ENCODE measurements at places on chromosomes 3 and 15.

DNA sequence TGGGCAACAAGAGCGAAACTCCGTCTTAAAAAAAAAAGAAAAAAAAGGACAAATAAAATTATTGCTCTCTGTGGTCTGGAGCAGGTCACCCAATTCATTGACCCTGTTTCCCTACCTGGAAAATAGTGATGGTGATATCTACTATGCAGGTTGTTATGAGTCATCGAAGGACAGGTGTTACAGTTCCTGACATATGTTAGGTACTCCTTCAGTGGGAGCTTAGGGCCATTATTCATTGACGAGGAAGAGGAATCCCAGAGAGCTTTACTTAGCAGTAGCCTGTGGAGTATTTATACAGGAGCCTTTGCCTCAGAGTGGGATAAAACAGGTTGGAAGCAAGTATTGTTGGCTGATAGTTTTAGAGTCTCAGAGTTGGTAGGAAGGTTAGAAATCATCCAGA lies 74.5 kb downstream of the SLC7A14 start:
- peak; percentile 94 for DNase-seq

GRCh38 chr15:99343208-99343607 lies 91.9 kb downstream of the LRRC28 start:
- DNase-seq = no peak

- DNase-seq = no peak
These were observed 16.8 kb upstream of the SLC6A1 start for GRCh38 chr3:10975695-10976234.

DNA sequence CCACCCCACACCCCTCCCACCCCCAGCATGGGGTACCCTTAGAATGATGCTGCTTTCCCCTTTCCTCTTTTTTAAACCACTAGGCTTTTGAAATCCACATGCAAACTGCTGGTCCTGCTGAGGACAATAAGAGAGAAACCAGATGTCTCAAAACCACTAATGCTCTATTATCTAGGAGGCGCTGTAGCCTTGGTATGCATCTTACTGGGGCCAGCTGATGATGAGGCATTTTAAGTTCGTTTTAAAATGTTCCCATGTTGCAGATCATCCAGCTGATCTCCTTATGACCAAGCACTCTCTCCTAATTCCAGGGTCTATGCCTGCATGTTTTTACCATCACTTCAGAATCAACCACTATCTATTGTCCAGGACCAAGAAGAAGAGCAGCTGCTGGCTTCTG lies 1.3 kb downstream of the NME9 start:
- DNase-seq = peak; percentile 11

DNA sequence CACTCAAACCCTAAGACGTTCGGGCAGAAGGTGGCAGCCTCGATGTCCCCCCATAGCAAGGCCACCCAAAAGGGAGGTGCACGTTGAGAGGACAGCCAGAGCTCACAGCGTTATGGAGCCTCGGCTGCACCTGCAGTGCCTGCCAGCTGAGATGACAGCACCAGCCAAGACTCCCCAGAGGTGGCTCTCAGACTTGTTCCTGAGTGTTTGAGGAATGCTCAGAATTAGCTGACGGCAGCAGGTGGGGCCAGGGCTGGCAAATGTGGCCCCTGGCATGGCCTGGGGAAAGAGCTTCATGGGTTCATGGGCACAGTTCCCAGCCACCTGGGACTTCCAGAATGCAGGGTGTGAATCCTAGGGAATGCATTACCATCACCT lies 177.8 kb downstream of the KLF13 start:
- DNase-seq = no peak

GRCh38 chr3:8329598-8329997 lies 172.0 kb upstream of the LMCD1 start:
- no peak for DNase-seq

DNA sequence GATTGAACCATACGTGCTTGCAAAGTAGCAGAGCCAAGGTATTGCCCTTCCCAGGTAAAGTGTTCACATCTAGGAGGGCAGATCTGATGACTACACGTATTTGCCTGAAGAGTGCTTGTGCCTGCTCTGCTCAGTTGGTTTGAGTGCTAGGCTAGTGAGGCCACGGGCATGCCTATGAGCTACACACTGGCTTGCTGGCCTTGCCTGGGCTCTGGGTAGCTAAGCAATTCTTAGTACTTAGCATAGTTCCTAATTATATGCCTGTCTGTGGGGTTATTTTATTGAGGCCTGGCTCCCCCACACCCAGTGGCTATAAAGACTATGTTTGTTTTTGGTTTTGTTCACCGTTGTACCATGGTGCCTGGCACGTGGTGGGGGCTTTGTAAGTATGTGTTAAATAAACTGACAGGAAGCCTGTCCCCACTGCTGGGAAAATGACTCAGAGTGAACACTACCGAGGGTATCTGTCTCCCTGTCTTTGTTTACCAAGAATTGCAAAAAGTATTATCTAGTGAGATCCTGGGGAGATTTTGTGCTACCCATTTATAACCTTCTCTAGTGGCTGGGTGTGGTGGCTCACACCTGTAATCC lies 72.1 kb upstream of the ETV5 start:
- DNase-seq = no peak

DNA sequence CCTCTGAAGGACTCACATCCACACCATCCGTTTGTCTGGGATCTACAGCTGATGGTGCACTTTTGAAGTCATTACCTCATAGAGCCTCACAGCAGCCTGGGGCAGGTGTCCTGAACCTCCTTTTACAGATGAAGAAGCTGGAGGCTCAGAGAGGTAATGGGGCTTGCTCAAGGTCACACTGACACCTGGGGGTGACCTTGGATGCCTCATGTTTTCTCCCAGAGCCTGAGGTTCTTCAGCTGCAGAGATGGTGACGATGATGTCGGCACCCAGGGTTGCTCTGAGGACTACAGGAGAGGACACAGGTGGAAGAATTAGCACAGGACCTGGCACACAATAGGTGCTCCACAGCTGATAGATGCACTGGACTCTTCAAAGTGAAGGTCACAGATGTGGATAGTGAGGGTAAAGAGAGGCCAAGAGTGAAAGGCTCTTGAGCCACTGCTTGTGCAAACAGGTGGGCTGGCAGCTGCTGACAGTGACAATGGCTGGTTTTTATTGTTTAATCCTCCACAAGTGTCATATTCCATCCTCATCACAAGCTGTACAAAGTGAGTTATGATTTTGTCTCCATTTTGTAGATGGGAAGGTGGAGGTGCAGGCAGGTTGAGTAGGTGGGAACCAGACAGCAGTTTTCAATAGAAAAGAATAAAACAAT lies 17.4 kb upstream of the ATP2B2 start:
- DNase-seq = peak; percentile 69

DNA sequence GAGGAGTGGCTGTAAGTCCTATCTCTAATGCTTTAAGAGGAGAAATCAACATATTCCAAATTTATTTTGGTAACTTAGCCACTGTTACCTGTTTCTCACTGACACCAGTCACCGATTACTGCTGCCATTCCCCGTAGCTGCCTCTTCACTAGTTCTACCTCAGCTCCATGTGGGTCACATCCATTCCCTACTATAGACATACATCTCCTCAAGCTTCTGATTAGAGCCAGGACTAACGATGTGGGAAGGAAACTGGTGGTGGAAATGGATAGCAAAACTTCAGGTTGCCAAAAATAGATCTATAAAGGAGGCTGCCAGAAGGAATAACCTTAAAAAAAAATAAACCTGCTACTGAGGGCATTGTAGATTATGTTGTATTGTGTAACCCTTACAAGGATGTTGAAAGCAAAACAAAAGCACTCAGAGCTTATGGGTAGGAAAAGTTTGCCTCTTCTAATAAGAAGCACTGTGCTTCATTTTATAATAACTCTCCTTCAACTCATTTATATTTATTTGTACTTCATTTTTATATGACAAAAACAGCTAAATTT lies 56.0 kb downstream of the KAT2B start:
- no peak for DNase-seq

GRCh38 chr15:99016680-99017321 lies 9.2 kb upstream of the PGPEP1L start:
- DNase-seq = no peak

- no peak for DNase-seq
These were observed 12.7 kb downstream of the GRM2 start for GRCh38 chr3:51719410-51720025.

DNA sequence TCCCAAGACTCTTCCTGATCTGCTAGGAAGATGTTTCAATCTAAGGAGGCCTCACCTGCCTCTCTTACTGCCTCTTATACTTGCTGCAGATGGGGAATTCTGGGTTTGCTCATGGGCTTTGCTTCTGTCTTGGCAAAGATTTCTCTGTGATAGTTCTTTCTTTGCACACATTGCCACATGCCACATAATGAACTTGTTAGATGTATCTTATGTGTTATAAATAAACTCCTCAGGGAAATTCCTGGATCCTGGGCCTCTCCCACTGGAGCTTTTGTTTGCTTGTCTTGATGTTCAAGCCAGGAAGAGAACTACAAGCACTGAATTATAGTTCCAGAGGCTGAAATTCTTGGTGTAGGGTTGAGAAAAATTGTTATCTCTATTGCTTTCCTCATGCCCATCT lies 12.2 kb downstream of the RTP1 start:
- no peak for DNase-seq

DNA sequence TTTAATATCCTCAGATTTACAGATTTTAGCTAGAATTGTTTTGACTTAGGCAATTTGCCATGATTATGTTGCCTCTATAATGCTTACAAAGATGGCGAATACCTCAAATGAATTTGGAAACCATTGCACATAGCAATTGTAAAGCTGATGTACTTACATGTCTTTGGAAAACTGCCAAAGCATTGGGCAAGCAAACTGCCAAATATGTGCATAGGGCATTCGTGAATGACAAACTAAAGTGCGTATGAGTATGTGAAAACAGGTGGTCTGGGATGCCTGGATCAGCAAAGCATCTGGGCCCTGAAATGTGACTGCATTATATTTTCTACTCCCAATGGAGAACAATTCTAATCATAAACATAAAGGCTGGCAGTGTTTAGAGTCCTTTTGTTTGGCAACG lies 445.3 kb upstream of the ROBO1 start:
- DNase-seq = peak; percentile 0

GRCh38 chr3:184715943-184716621 lies 4.2 kb upstream of the MAGEF1 start:
- DNase-seq = no peak

- peak; percentile 3 for DNase-seq
These were observed 77.9 kb downstream of the SERPINI1 start for GRCh38 chr3:167813169-167814123.

GRCh38 chr15:32104061-32104995 lies 74.0 kb downstream of the CHRNA7 start:
- no peak for DNase-seq

DNA sequence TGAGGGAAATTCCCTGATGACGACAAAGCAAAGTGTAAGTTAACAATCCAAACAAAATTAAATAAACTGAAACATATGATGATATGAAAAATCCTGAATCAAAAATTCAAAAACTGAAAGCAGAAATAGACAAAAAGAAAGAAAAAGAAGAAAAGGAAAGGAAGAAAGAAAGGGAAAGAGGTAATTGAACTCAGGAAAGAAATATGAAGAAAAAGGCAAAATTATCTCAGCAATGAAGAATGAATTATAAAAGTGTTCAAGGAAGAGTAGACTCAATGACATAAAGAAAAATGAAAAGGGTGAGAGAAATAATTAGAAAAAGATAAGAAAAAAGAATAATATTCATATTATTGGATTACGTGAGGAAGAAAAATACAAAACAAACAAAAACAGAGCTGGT lies 54.9 kb downstream of the HERC1 start:
- DNase-seq = no peak

DNA sequence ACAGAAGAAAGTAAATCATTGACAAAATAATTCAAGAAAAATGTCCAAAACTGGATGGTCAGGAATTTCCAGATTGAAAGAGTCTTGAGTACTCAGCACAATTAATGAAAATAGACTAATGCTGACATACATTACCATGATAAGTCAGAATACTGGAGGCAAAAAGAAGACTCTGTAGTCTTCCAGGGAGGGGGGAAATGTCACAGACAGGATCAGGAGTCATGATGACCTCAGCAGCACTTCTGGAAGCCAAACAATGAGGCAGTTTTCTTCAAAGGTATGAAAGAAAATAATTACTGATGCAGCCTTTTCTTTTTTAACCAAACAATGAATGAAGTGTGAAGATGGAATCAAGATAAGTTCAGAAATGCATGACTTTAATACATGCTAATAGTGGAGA lies 30.1 kb upstream of the SLC22A13 start:
- no peak for DNase-seq

DNA sequence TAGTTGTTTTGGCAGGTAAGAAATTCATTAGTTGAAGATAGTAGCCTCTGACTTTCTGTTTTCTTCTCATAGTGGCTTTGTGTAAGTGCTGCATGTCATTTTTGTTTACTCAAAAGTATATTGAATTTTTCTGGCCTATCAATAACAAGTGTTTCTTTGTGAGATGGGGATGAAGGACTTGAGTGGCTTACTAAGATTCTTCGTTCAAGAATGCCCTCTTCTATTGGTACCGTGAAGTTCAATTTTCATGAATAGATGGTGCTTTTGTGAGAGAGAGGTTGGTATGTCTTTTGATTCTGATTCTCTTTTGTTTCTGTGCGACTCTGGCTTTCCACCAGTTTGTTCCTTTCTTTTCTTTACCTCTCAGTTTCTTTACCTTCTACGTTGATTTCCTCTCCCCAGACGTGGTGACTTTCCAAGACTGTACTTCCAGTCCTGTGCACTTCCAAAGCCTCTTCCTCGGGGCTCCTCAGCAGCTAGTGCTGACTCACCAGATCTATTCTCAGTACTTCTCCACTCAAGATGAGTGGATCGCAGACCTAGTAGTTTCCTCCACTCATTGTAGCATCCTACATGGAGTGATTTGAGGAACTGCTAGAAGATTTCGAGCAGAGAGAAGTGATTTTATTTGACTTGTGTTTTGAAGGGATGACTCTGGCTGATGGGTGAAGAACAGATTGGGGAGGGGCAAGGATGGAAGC lies 82.0 kb upstream of the EPHB3 start:
- no peak for DNase-seq

DNA sequence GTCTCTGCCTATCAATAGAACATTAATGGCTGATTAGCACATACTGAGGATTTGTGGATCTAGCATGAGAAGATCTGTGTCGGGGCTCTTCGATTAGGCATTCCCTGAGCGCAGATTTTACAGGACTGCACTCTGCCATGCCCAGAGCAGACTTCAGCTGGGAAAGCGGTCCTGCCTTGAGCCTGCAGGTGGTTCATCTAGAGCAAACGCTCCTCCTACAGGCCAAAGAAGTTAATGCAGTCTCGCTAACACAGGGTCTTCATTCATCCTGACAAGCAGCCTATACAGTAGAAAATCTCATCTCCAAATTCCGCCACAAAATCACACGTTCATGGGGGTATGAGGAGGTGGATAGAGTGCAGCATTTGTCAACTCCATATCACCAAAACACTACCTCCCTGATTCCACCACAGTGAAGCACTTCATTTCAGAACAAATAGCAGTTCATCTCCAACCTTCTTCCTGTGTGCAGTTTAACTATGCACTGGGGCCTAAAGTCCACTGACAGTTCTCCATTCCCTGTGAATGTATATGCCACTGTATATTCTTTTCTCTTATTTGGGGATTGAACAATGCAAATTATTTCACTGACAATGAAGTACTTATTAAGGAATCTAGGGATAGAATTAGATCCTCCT lies 405.8 kb downstream of the IGSF11 start:
- DNase-seq = peak; percentile 79

GRCh38 chr3:95654570-95655362 lies 1159.6 kb upstream of the EPHA6 start:
- peak; percentile 1 for DNase-seq

Measured in DMS53 (cell line).